ENCODE measurements at places on chromosomes 4 and X. TPM values are rescaled to one million over a fixed set of nuclear protein-coding genes. Genes with fewer than 3 reads are reported as not detected.
A peak's percentile ranks its signal among the peaks of the same experiment; 100 is the strongest.

RASL11B gene
- 2.0 TPM for total RNA-seq

COL4A6 gene
- total RNA-seq: 1.5 TPM

DNA sequence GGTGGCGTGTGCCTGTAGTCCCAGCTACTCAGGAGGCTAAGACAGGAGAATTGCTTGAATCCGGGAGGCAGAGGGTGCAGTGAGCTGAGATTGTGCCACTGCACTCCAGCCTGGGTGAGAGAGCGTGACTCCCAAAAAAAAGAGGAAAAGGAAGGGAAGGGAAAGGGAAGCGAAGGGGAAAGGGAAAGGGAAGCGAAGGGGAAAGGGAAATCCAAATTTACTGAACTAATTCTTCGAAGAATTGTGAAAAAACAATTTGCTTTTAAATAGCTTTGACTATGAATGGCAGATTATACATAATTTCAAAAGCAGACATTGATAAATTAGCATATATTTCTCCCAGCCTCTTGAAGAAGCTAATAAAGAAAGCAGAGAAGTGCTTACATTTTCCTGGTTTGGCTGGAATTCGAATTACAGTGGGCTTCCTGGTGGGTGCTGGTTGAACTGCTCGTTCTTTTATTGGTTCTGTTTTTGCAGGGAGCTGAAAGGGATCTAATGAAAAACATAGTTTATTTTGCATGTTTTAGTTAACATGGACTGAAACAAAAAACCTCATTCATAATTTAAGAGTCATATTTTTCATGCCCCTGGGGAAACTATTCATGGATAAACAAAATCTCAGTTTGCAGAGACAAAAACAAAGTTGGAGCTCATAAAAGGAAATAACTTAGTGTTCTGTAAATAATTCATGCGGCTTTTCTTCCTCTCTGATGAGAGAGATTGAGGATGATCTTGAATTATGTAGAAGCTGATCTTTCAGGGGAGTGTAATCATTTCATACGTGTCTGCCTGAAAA lies 66.0 kb downstream of the RPS3A start:
- DNase-seq: no peak

GRCh38 chr4:190019023-190019858 lies 7.8 kb downstream of the FRG2 start:
- peak; percentile 36 for DNase-seq

GC gene
- total RNA-seq: not detected

DNA sequence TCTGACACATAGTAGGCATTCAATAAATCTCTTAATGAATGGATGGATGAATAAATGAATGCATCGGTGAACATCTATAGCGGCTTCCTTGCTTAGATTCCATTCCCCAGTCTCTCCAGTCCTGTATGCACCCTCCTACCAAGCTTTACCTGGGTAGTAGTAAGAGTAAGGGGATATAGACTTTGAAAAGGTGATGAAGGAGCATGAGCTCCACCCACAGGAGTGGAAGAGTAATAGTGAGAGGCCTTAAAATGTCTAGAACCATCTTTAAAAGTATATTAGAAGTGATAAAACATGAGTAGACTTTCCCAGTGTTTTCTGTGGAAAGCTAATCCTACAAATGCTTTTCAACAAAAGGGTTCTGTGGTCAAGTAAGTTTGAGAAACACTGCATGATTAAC lies 35.5 kb upstream of the GPC3 start:
- no peak for DNase-seq

ARSJ gene
- 12.2 TPM for total RNA-seq

- DNase-seq: no peak
Observed at GRCh38 chr4:77169481-77169880, 12.5 kb downstream of the CCNG2 start.

RAI2 gene
- 0.86 TPM for total RNA-seq

CT45A5 gene
- total RNA-seq: 10.4 TPM

- DNase-seq: peak; percentile 5
Observed at GRCh38 chrX:31435592-31435991, 363.8 kb upstream of the FTHL17 start.

GRCh38 chr4:100849319-100849718 lies 331.5 kb upstream of the EMCN start:
- no peak for DNase-seq

DNA sequence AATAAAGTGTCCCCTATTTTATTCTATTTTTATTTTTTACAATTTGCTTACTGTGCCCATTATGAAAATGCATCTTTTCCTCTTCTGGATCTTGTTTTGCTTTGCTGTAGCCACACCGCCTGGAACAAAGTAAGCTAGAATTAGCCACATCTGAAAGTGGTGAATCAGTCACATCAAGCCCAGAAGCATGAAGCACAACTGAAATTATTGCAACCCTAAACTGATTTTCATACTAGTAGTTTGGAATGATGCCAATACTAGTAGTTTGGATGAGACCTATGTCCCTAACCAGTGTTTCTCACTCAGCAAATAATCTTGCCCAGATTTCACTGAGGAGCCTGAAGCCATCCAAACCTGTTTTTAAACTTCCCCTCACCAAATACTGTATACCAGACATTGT lies 303.0 kb downstream of the EPHA5 start:
- DNase-seq: no peak

DNA sequence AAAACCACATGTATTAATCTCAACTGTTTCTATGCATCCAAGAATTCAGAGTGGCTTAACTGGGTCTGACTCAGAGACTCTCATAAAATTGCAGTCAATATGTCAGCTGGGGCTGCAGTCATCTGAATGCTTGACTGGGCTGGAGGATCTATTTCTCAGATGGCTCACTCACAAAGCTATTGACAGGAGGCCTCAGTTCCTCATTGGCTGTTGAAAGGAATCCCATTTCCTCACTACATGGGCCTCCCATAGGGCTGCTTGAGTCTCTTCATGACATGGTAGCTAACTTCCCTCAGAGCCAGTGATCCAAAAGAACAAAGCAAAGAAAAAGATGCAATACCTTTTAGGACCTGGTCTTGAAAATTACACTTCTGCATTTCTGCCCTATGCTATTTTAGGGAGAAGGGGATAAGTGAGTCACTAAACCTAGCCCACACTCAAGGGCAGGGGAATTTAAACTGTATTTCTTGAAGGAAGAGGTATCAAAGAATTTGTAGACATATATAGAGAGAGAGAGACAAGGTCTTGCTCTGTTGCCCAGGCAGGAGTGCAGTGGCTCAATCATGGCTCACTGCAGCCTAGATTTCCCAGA lies 9.8 kb downstream of the SCFD2 start:
- no peak for DNase-seq

GRCh38 chr4:82787342-82787741 lies 11.3 kb downstream of the SCD5 start:
- DNase-seq: peak; percentile 10

BTK gene
- 0.06 TPM for total RNA-seq

ODAM gene
- not detected for total RNA-seq

GPR50 gene
- not detected for total RNA-seq

- no peak for DNase-seq
Observed at GRCh38 chr4:1291996-1292702, 2.5 kb downstream of the MAEA start.
